ENCODE measurements at places on chromosomes 7 and 10.

DNA sequence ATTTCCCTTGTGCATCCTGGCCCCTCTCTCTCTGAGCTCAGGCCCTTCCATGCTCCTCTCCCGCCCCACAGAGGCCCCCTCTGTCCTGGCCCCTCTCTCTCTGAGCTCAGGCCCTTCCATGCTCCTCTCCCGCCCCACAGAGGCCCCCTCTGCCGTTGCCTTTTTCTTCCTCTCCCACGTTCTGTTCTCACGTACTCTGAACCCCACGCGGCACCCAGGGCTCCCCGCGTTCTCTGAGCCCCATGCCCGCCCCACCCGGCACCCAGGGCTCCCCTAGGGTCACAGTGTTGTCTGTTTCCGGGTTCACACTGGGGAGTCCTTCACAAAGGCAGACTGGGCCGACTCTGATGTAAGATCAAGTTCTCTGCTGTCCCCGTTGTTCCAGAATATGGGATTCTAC, 336.8 kb downstream of the DNAJB6 start:
- no peak for DNase-seq

DNA sequence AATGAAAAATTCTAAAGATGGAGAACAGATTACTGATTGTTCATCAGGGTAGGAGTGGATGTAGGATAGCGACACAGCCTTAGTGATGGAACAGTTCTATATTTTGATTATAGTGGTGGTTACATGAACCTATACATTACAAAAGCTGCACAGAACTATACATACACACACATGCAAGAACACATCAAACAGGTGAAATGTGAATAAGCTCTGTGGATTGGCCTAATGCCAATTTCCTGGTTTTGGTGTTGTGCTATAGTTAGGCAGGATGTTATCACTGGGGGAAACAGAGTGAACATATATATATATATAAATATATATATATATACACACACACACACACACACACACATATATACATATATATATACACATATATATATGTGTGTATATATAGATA, 76.4 kb upstream of the PIK3CG start:
- DNase-seq, result no peak

- DNase-seq, result no peak
Observed at GRCh38 chr10:100774223-100774622, 28.8 kb downstream of the PAX2 start.

GRCh38 chr7:84565345-84566074, 370.9 kb upstream of the SEMA3A start:
- no peak for DNase-seq

DNA sequence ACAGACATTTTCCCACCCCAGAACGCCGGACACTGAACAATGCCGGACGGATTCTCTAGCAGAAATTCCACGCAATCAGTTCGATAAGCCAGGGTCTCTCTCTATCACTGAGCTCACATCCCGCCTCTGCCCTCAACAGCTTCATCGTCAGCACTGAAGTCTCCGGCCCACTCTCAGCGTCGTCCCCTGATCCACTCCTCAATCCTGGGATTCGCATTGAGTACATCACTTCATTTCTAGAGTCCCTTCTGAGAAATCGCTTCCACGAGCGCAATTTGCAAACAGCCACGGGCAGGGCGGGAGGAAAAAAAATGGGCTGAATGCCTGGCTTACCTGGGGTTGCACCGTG, 365 bp downstream of the YME1L1 start:
- peak; percentile 48 for DNase-seq

- no peak for DNase-seq
Observed at GRCh38 chr7:18145160-18145559, 117.5 kb upstream of the PRPS1L1 start.

GRCh38 chr10:34644224-34644623, 170.9 kb downstream of the PARD3 start:
- no peak for DNase-seq

Data from midbrain (tissue), 1 donor.